Astrocyte of the cerebellum (primary cell): ENCODE measurements at places on chromosomes 3 and 15.

DNA sequence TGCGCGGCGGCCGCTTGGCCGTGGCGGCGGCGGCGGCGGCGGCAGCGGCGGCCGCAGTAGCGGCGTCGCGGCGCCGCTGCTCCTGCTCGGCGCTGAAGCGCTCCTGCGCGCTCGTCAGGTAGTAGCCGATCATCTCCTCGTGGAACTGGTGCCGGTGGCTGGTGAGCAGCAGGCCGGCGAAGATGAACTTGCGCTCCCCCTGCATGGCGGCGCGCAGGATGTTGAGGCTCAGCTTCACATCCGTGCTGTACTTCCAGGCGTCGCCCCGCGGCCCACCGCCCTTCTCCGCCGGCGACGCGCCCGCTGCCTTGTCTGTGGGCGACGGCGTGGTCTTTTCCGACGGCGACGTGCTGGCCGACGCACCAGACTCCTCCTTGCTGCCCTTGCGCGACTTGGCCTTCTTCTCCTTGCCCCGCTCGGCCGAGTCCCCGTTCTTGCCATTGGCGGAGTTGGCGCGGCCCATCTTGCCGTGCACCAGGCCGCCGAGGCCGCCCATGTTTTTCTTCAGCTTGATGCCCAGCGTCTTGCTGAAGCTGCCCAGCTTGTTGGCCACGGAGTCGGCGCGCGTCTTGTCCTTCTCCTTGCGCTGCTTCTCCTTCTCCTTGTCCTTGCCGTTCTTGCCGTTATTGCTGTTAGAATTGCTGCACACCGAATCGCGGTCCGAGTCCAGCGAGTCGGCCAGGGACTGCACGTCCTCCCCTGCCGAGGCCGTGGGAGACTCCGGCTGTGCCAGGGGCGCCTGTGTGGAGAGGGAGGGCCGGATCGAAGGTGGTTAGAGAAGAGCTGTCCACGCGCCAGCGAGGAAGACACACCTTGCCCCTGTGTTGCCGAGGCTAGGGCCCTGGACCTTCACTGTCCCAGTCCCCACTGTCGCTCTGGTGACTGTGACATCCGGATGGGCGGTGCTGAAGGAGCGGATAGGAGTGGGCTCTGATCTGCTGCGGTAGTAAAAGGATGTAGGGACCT is 157.6 kb downstream of the KLF13 start:
- no peak for DNase-seq

DNA sequence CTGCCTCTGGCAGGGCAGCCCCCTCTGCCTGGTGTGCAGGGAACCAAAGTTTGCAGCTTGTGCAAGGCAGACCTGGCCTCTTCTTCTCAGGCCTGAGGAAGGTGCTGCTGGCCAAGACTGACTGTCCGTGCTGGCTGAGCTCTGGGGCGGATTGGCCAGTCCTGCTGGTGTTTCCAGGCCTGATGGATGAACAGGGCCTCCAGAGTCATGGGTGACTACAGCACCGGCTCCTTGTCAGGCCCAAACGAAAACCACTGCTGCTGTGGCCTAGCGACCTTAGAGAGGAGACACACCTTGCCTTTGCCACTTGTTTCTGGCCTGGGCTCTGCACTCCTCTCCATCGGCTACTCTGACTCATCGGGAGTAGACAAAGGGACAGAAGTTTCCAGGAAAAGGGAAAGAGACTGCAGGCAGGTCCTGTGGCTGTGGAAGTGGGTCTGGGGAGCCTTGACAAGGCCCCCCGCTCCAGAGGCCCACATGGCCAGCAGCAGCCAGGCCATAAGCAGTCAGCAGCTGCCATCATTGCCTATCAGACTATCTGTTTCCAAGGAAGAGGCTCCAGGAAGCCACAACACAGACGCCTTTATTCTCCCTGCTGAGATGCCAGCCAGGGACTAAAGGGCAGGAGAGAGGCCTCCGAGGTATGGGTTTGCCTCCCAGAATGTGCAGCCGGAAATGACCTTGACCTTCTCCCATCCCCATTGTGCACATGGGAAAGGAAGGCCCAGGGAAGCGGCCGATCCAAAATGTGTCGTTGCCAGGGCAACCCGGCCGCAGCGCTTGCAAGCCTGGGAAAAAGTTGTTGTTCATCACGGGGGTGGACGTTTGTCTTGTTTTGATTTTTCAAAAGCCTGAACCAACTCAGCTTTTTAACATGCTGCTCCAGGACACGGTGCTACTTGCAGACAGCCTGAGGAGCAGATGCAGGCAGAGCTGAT is 160.5 kb downstream of the CHSY1 start:
- DNase-seq: peak; percentile 64

DNA sequence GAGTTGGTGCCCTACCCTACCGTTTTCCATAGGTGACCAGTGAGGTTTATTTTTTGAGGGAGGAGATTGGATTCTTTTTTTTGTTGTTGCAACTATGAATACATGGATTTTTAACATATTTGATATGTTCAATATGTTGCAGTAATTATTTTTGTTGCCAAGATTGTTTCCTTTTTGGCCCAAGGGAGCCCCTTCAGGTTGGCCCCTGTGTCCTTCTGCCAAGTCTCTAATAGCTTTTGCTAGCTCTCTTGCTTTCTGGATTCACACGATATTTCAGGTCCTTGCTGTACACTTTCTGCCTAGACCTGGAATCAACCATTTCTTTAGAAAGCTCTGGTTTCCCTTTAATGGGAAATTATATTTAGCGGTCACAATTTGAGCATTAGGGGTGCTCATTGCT is 22.7 kb upstream of the SLC28A1 start:
- DNase-seq: no peak

GRCh38 chr15:49343546-49343945 is 79.5 kb upstream of the FGF7 start:
- no peak for DNase-seq

DNA sequence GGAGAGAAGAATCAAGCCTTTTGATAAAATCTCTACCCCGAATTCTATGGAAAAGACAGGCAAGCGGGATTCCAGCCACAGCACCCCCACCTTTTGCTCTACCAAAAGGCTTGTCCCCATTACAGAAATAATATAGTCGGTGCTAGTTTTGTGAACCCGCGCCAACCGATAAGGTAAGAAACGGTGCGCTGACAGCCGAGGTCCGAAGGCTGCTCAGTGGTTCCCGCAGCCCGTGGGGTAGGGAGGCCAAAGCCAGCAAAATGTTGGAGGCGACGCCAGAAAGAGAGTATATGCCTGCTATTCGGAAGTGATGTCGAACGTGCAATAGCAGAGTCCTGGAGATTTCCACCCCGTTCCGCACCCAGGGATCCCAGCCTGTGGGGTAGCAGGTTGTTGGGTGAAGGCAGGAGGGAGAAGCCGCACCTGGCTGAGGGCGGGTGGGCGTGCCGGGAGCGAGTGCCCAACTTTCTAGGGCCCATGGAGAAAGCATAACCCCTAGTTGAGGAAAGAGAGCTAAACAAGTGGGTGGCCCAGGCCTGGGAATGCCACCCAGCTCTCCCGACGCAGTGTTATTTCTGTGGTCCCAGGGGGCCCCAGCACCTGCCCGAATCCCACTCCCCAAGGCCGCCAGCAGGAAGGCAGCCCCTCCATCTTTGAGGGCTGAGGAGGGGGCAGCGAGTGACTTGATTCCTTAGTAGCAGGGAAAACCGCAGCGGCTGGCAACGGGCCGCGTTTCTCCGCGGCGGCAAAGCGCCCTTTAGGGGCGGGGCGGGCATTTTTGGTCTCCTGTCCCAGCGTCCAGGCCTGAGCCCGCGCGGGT is 7.9 kb upstream of the SOX2 start:
- no peak for DNase-seq

- DNase-seq: no peak
These were observed 282.1 kb upstream of the ROPN1 start for GRCh38 chr3:124274051-124274450.
